ENCODE measurements at places on chromosomes 12 and 14.

GRCh38 chr14:91866061-91866460 lies 1.3 kb downstream of the TC2N start:
- DNase-seq, result no peak

- DNase-seq, result no peak
These were observed 353.2 kb upstream of the ATP2B1 start for GRCh38 chr12:90061809-90062208.

GRCh38 chr14:56816574-56817391 lies 6.5 kb upstream of the OTX2 start:
- DNase-seq, result no peak

DNA sequence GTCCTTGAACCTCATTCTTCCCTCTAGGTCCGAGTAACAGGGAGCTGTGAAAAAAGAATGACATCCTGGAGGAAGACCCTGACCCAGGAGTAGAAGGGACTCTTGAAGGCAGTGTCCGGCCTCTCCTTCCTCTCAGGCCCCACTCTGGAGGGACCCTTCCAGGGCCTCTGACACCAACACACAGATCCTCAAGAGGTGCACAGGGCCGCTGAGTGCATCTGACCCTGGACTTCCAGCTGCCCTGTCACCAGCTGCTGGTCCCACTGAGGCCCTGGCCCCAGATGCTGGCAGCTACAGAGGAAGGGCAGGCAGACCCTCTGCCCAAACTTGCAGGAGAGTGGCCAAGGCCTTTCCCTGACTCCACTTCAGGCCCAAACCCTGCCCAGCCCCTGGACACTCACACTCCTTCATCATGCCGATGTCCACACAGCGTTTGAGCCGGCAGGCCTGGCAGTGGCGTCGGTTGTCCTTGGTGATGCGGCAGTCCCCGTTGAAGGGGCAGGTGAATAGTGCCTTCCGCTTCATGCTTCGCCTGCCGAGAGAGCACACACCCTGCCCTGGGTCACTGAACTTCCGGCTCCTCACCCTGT lies 40.1 kb downstream of the VDR start:
- no peak for DNase-seq

DNA sequence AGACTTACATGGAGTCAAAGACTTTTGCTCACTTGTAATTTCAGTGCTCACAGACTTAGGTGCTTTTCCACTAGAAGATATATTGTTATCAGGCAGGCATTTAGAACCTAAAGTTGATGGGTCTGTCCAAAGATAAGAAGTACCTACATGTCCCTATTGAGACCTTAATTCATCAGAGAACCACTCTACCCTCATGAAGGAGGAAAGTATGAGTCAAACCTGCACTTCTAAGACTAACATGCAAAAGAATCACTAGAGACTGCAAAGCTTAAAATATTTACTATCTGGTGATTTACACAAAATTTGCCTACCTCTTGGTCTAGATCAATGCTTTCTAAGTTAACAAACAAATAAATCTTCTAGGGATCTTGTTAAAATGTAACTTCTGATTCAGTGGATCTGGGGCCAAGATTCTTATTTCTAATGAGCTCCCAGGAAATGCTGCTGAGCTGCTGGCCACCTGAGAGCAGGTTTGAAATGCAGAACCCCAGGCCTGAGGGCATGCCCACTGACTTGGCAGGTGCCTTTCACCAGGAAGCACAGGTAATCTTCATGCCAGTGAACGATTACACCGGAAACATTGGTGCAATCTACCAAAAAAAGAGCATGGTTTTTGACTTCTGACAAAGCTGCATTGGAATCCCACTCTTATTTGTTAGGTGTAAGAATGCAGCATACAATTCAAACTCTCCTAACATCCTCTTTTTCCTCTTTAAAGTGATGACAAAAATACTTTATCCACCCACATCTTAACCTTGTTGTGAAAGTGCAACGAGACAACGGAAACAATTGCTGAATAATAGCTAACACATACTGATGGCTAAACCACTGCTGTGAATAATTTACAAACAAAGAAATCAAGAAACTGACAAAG lies 214.2 kb downstream of the ADAMTS20 start:
- DNase-seq, result no peak

Measured in body of pancreas (tissue), 4 donors.